Karpas-422 (cell line): ENCODE measurements at places on chromosomes 6 and 20.

GRCh38 chr6:122869437-122870024, 80.5 kb downstream of the SMPDL3A start:
- DNase-seq, result peak; percentile 75

- no peak for DNase-seq
Measured at GRCh38 chr6:3811191-3811590, 38.0 kb upstream of the FAM50B start.

DNA sequence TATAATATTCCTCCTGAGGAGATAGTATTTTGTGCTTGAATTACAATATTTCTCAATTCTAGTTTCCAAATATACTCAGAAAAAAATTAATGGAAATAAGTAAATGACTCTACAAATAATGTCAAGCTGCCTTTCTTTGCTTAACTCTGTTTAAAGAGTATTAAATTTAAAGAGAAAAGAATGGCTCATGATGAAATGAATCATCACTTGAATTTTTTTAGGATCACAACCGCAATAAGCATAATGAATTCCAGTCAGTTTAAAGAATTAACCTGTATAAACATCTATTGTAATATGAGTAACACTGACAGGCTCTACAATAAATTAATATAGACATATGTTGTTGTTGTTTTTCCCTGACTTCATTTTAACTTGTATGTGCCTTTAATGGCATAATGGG, 266.2 kb upstream of the ADGRB3 start:
- no peak for DNase-seq

- DNase-seq, result no peak
Measured at GRCh38 chr6:69044534-69044933, 409.5 kb downstream of the ADGRB3 start.

DNA sequence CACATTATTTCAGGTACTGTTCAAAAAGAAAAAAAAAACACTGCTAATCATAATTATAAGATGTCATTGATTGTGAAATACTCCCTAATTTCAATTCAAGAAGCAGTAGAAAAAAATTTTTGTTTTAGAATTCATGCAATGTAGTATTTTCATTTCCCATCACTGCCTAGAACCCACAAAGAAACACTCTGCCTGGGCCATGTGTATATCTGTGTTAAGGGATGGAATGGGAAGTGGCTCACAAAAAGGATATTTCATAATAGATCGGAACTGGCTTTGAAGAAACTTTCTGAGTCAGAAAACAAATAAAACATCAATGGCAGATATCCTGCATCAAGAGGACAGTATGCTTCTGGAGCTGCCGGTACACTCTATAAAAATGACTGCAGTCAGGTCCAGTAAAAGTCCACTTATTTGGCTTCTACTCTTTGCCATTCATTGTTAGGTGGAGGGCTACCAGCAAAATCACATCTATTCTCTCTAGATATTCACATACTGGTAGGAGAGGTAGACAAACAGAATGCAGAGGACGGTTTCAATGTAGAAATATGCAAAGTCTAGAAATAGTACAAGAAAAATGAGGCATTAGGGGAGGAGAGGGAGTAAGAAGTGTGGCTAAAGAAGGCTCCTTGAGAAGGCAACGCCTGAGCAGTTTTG, 135.0 kb upstream of the TNFAIP3 start:
- no peak for DNase-seq

DNA sequence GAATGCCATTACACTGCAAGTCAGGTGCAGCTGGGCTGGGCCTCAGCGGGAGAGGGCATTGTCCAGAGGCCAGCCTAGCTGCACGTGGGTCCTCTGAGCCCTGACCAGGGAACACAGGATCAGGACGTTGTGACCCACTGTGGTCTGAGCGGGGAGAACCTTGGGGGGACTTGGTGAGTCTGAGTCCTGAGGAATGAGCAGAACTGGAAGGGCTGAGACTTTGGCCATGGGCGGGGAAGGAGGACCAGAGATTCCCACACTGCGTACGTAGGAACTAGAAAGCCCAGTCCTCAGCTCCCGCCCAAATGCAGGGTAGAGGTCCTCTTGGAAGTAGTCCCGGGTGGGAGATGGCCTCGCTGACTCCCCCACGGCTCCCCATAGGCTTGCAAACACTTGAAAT, 42.5 kb downstream of the GABRR2 start:
- no peak for DNase-seq

GRCh38 chr6:151041686-151042085, 176.2 kb downstream of the MTHFD1L start:
- DNase-seq, result no peak

DNA sequence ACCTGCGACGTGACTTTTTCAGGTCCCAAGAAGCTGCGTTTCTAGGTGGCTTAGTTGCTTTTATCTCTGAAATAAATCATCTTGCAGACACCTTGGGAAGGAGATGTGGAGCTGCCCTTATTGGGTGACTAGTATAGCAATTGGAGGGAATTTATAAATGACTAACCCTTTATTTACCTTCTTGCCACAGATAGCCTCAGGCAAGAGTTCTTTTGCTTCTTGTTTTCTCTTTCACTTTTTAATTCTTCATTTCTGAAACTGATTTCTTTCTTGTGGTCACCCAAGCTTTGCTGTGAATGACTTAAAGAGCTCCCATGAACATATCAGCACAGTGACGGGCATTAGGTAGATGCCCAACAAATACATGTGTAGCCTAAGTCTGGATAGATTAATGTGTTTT, 3.0 kb downstream of the ADGRF4 start:
- DNase-seq, result no peak

DNA sequence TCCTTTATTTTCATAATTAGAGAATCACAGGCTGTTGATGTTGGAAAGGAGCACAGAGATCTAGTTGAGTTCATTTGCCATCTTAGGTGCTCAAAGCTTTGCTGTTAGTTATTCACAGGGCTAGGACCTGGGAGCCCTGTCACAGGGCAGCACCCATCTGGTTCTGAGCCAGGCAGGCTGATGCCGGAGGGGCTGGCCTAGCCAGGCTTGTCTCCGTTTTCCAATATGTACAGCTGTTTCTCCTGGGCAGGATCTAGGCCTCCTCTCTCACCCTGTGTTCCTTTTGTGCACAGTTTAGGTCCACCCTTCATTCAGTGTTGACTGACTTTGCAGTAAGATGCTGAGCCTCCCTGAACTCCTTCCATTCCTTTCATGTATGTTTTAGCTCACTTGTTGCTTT, 33.4 kb downstream of the LRRC1 start:
- DNase-seq, result no peak

- no peak for DNase-seq
Measured at GRCh38 chr6:111880181-111880888, 7.1 kb upstream of the FYN start.

DNA sequence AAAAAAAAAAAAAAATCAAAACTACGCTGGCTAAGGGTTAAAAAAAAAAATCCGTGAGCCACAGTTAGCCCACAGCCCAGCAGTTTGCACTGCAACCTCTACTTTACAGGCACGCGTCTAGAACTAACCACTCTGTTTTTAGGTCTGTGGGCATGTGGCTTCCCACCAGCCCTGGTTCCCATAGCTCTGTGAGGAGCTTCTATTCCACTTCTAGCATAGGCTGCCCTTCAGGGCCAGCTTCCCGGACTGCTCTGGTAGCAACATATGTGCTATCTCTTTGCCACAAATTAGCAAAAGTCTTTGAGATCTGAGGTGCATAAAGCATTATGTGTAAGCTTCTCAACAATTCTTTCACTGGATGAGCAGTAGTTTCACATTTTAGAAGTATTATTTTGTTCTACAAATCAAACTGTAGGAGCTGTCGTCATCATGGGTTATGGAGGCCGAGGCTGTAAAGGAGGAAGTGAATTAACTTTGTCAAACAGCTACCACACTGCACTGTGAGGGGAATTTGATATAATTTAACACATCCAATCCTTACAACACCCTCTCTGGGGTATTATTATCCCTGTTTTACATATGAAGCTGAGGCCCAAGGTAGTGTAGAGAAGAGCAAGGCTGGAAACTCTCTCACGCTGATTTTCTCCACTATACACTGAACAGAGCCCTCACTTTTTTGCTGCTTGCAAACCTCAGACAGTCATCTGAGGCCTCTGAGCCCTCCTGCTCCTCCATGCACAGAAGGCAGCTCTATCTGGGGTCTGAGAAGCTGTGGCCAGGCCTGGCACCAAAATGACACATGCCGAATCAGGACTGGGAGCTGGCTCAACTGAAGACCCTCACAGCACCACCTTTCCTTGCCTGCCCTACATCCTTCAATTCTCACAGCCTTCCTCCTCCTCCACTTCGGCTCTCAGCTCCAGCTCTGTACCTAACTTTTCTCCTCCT, 35.4 kb downstream of the MAN1A1 start:
- peak; percentile 58 for DNase-seq

DNA sequence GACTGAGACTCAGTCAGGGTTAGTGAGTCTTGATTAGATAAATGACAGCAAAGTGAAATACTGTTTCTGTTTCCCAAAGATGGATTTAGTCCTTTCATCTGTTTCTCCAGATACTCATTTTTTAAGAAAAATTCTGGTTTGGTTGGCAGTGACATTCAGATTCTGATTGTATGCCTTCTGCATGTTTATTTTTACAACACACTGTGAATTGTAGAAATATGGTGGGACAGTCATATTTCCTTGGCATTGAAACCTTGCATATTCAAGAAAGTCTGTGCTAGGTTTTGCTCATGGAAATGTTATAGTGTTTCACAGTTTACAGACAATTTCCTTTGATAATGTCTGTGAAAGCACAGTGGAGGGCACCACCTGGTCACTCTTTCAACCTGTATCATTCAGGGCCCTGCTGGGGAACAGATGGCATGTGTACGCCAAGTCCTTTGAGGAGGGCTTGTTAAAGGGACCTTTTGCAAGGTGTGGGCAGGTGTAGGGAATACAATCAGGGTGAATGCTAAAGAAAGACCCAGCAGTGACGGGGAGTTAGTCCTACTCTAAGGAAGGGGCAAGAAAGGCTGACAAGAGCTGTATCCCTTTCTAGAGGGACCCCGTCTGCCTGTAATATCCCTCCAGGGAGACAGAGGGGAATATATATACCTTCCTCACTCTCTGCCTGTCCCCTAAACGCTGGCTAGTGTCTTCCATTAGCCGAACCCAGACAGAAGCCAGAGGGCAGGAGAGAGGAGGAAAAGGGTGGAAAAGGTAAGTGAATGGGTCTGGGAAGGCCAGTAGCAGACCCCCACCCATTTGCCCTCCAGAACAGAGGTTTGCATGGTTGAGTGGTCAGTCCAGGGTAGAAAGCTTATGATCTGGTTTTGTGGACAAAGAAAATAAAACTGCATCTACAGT, 10.2 kb downstream of the PLCB4 start:
- DNase-seq, result no peak

GRCh38 chr6:12007887-12008286, 4.2 kb upstream of the HIVEP1 start:
- no peak for DNase-seq

DNA sequence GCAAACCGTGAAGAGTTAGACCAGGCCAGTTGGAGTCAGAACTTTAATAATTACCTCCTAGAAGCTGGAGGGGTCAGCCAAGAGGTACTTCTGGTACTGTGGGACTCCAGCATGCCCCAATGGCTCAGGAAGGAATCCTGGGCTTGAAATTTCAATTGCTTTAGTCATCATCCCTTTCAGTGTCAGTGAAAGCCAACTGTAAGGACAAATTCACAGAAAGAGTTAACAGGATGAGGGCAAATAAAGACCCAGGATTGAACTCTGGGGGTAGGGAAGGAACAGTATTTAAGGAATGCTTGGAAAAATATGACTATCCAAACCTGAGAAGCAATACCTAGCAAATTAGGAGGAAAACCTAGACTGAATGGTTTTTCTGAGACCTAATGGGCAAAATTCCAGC, 735.1 kb upstream of the MARCKS start:
- no peak for DNase-seq

- no peak for DNase-seq
Measured at GRCh38 chr20:59403962-59404314, 103.5 kb downstream of the EDN3 start.

- no peak for DNase-seq
Measured at GRCh38 chr6:66965227-66965626, 1258.2 kb upstream of the EYS start.

- DNase-seq, result peak; percentile 72
Measured at GRCh38 chr6:40722553-40723258, 135.5 kb upstream of the LRFN2 start.

GRCh38 chr20:11387189-11387754, 530.4 kb upstream of the BTBD3 start:
- no peak for DNase-seq

DNA sequence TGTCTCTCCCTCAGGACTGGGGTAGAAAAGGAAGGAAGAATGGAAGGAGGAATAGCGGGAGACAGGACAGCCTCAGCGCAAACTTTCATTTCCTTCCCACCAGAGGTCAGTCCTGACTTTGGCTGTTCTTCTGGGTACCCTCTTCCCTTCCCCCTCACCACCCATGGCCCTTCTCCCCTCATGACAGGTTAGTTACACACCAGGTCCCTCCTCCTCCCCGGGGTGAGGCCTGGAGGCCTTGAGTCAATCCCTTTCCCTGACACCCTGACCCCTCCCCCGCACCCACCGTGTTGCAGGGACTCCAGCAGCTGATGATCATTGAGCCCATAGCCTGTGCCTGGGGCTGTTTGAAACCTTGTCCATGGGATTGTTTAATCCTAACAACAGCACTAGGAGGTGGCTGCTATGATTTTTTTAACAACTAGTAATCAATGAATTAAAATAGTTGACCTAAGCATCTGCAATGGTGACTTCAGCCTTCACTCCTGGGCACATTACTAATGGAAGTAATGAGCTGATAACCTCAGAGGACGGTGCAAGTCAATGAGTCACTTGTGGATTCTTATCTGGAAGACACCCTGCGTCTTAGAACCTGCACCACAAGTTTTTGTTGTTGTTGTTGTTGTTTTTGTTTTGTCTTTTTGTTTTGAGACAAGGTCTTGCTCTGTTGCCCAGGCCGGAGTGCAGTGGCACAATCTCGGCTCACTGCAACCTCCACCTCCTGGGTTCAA, 46.6 kb upstream of the CCDC167 start:
- DNase-seq, result no peak

DNA sequence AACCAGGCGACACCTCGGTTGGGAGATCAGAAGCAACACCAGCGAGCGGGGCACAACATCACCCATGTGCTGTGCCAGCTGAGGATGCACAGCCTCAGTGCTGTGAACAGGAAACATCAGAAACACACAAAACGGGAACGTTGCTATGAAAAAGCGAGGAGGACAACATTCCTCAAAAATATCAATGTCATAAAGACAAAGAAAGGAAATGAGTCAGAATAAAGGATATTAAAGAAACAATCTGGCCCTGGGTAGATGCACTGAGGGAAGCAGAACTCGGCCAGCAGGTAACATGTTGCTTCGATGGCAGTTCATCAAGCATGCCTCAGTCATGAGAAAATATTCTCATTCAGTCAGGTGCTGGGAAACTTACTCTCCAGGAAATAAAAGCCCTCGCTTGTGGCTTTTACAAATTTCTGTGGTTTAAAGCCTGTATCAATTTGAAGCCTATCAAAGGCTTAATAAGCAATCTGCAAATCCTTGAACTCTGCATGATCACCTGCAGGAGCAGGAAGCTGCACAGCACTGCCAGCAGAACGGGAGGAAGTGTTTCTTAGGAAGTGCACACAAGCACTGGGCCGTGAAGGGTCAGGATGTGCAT, 77.5 kb downstream of the GINS1 start:
- DNase-seq, result no peak

- no peak for DNase-seq
Measured at GRCh38 chr20:1800180-1800579, 95.0 kb upstream of the SIRPA start.
